ENCODE measurements at places on chromosomes 2 and 18.
A peak's percentile ranks its signal among the peaks of the same experiment; 100 is the strongest.

DNA sequence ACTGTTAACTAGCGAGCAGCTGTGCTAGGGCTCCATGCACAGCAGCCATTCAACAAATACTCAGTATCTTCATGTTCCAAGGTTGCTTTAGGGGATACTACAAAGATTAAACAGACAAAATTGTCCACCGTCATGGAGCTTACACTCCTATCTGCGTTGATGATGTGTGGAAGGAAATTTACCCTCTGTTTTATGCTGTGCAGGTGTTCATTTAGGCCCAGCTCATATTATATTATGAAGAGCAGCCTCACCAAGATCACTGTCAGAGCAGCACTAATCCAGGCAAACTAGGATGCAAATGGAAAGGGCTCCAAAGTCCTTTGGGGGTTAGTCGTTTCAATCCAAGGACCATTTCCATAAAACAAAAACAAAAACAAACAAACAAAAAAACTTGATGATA, 13.4 kb upstream of the WIPF1 start:
- DNase-seq, result no peak

- no peak for DNase-seq
Observed at GRCh38 chr2:14828968-14829367, 196.5 kb downstream of the LRATD1 start.

- DNase-seq, result no peak
Observed at GRCh38 chr2:58919316-58919715, 678.2 kb upstream of the FANCL start.

- DNase-seq, result peak; percentile 46
Observed at GRCh38 chr2:16031058-16031847, 90.9 kb downstream of the MYCN start.

DNA sequence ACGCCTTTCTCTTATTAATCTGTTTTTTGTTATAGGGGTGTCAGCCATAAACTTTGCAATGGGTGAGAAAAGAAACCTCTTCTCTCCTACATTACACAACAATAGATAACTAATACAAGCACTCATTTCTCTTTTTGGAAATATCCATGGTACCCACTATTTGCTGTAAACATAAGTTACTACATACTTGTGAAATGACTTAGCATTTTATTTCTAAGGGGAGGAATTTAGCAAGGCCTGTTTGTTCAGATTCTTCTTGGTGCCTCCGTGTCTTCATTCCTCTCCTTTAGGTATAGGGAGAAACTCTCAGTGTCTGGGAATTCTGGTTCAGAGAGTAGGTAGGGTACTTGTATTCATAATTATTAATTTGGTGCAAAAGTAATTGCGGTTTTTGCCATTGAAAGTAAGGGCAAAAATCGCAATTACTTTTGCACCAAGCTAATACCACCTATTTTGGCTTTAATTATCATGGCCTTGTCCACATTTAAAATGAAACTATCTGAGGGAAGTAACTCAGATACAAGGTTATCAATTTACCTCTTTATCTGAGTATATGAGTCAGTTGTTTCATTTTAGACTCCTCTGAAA, 134.8 kb downstream of the MREG start:
- DNase-seq, result no peak

GRCh38 chr2:1728821-1729220, 15.5 kb downstream of the PXDN start:
- DNase-seq, result no peak

GRCh38 chr2:151071906-151072305, 189.8 kb downstream of the RBM43 start:
- DNase-seq, result no peak

GRCh38 chr2:43223521-43224001, 2.8 kb downstream of the ZFP36L2 start:
- no peak for DNase-seq

DNA sequence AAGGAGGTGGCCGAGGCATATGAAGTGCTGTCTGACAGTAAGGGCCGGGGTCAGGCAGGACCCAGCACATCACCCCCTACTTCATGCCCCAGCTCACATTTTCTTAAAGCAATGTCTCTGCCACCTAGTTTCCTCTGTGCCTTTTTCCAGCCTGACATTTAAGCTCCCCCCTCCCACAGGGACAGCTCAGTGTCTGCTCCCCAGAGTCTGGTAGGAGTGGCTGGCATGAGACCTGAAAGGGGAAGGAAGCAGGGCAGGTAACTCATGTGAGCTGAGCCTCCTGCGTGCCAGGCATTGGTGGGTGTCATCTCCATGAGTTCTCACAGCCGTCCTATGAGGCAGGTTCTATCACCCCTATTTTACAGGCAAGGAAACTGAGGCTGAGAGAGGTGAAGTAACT, 1.5 kb downstream of the DNAJB2 start:
- no peak for DNase-seq

DNA sequence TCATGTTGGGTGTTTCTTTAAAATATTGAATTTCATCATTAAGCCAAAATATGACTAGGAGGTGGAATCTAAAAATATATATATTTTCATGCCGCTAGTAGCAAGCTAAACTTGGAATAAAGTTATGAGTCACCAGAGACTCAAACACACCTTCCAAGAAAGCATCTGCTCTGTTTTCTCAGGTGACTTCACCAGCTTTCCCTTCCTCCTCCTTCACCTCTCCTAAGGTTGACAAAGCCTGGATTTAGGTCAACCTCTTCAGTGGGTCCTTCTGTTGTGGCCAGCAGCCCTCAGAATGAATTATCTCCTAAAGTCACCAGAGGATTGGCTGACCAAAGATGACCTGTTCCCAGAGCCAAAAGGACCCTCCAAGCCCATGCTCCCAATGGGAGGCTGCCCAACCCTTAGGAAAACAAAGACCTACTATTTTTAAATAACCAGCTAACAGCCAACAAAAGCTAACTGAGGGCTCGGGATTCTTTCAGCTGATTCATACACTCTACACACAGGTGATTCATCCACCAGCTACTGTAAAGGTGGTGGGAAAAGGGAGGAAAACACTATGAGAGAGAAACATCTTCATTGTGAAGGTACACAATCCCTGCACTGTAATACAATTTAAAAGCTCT, 113.9 kb downstream of the MYO5B start:
- DNase-seq, result no peak

DNA sequence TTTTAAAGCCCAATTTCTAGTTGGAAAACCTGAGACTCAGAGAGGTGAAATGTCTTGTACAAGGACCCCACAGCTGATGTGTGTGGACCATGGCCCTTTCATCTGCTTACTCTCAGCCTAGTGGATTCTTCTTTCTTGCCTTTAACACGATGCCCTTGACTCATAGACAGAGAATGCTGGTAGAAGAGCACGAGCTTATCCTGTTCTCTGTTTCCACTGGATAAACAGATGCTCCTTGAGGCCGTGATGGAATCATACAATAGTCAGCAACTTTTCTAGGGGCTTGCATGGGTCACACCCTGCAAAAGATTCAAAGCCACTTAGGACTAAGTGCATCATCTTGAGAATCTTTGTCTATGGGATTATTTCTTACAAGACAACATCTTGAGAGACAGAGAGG, 50.9 kb downstream of the MYCN start:
- DNase-seq, result no peak

- no peak for DNase-seq
Observed at GRCh38 chr2:179307616-179308371, 43.2 kb upstream of the SESTD1 start.

DNA sequence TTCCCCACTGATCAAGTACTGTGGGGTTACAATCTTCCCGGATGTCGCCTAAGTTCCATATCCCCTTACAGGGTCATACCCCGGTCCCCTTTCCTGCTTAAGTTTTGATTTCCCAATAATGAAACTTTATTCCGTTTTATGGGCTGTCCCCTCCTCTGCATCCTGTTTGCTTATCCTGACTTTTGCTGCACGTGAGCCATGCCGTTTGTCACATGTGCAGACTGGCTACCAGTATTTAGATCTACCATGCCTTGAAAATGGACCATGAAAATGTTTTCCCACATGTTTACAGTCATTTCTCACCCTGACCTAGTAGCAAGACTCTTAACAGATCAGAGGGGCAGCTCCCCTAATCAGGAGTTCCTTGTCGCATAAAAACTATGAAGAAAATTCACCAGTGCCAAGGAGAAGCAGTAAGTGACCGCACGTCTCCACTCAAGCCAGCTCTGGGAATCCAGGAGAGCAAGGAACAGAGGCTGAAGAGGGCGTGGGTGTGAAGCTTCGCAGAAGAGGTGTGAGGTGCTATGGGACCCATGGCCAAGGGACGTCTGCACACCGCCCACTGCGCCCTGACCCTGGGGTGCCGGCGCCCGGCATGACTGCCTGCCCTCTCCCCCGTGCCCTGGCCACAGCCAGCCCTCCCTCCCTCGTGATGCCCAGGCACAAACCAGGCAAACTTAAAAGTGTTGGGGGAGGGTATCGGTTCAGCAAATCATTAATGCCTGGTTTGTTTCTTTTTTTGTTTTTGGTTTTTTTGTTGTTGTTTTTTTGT, 440.8 kb upstream of the SALL3 start:
- no peak for DNase-seq

- no peak for DNase-seq
Observed at GRCh38 chr2:8352296-8352695, 329.6 kb upstream of the ID2 start.

GRCh38 chr18:43877616-43878321, 600.5 kb upstream of the SYT4 start:
- no peak for DNase-seq

GRCh38 chr18:44033144-44033701, 647.5 kb upstream of the SETBP1 start:
- no peak for DNase-seq

DNA sequence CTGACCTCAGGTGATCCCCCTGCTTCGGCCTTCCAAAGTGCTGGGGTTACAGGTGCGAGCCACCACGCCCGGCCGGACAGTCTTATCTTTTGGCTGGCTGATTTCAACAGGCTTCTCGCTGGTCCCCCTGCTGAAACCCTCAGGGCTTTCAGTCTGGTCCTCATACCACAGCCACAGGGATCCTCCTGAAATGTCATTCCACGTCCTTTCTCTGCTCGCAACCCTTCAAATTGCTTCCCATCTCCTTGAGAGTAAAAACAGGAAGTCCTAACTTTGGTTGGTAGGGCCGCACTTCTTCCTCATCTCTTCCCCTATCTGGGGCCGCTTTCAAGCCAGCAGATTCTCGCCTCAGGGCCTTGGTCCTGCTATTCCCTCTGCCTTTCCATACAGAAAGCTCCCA, 1.4 kb upstream of the CAB39 start:
- no peak for DNase-seq

GRCh38 chr2:238461916-238462315, 35.2 kb downstream of the ASB1 start:
- no peak for DNase-seq

DNA sequence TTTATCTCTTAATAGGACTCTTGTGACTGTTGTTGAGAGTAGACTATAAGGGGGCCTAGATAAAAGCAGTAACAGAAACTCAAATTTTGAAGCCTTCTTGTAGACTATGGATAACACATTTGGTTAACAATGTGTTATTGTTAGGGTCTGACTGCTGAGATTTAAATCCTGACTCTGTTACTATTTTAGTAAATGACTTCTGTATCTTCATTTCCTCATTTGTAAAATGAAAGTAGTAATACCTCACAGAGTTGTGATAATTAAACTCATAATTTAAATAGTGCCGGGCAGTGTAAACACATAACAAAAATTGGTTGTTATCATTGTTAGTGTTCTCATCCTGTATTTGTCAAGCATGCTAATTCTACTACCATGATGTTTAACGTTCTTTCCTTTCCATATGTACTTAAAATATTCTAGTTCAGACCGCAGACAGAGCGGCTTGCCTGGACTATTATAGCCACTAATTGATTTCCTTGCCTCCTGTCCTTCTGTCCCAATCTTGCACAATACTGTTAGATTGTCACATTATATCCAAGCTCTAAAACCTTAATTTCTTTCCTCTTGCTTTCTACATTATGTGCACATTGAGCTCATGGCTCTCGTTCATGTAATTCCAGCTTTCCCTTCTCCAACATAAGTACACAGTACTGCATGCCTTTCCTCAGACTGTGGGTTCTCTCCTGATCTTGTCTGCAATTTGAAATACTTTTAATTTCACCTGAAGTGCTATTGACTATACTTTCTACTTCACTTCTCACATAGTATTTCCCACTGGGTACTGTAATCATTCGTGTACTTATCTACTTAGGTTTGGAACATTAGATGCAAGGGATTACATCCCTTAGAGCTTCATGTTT, 48.4 kb downstream of the RBBP8 start:
- DNase-seq, result no peak

- DNase-seq, result no peak
Observed at GRCh38 chr2:12263730-12264129, 453.0 kb upstream of the TRIB2 start.

DNA sequence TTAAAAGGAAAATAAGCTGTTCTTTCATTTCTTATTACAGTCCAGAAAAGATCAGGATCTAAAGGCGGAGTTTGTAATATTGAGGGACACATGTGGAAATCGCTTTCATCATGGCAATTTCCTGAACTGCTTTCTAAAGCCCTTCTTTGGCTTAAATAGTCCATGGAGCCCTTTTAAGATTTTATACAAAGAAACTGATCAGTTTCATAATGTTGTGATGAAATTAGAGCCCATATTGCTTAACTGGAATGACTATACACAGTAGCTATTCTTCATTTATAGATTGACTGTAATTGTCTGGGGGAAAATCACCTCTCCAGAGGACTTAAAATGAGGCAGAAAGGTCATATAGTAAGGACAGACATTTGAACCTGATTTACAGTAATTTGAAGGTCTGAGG, 322.2 kb downstream of the ETAA1 start:
- DNase-seq, result no peak

- no peak for DNase-seq
Observed at GRCh38 chr2:108367014-108367413, 10.7 kb upstream of the SULT1C4 start.

GRCh38 chr2:171160956-171161740, 455 bp upstream of the TLK1 start:
- DNase-seq, result peak; percentile 54

- no peak for DNase-seq
Observed at GRCh38 chr2:74577448-74577847, 22.9 kb downstream of the DOK1 start.

- no peak for DNase-seq
Observed at GRCh38 chr2:232238108-232238507, 140.4 kb upstream of the ALPP start.

DNA sequence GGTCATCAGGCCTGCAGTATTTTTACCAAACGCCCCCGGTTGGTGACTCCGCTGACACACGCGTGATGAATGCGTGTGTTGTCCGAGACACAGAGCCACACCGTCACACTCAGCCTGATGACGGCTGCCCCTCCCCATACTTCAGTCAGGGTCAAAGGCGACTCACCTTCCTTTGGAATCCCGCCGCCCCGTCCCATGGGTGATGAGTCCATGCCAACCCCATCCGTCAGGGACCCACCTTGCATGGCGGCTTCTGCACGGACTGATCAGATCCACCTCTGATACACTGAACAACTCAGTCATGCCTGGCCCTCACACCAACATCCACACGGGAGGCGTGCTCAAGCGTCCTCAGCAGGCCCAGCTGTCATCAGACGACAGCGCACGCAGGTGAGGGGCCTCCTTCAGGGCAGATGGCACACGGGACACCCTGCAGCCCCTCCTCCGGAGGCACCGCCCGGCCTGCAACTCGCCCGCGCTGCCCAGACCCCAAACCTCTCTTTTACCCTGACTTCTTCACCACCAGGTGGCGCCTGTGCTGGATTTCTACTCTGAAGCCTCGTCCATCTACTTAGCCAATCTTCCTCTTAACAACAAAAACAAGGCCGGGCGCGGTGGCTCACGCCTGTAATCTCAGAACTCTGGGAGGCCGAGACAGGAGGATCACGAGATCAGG, 89.2 kb downstream of the ZNF516 start:
- no peak for DNase-seq
